NCI-H2081 (cell line): ENCODE measurements at places on chromosomes 6 and 20.
A peak's percentile ranks its signal among the peaks of the same experiment; 100 is the strongest.

DNA sequence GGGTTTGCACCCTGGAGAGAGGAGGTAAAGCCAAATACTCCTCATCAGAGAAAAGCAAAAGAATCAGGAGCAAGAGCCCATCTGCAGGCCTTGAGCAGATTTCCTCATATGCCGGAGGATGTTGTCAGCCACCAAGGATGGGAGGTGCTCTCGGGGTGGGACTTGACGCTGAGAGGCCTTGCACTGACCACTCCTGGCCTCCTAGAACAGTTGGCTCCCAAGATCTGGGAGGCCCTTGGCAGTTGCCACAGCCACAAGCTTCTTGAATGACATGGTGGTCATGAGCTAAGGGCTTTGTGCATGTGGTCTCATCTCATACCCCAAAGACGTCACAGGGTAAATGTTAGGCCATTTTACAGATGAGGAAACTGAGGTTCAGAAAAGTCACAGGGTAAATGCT, 75.2 kb upstream of the PMEPA1 start:
- no peak for DNase-seq

GRCh38 chr20:25654487-25654886, 30.7 kb upstream of the NANP start:
- no peak for DNase-seq

- peak; percentile 17 for DNase-seq
Measured at GRCh38 chr20:13990465-13990864, at the start of gene SEL1L2. Gene SEL1L2 (minus strand): TSS chr20:13990614. CDS start chr20:13990534, 80 bp downstream.

GRCh38 chr6:83854001-83854501, 891 bp downstream of the RIPPLY2 start:
- DNase-seq: peak; percentile 75

DNA sequence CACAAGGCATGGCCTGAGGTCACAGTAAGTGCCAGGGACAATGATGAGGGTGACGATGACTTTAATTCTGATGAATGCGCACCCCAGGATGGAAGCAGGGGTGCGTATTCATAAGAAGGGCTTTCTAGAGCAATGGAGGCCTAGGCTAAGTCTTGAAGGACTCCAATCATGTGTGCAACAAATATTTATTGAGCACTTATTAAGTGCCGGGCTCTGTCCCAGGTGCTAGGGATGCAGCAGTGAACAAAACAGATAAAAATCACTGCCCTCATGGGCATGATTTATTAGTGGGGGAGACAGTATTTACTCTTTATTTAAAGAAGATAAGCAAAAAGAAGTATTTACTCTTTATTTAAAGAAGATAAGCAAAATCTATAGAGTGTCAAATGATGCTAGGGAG, 198.2 kb upstream of the KCNG1 start:
- DNase-seq: no peak
